ENCODE measurements at places on chromosomes 1 and 21.

DNA sequence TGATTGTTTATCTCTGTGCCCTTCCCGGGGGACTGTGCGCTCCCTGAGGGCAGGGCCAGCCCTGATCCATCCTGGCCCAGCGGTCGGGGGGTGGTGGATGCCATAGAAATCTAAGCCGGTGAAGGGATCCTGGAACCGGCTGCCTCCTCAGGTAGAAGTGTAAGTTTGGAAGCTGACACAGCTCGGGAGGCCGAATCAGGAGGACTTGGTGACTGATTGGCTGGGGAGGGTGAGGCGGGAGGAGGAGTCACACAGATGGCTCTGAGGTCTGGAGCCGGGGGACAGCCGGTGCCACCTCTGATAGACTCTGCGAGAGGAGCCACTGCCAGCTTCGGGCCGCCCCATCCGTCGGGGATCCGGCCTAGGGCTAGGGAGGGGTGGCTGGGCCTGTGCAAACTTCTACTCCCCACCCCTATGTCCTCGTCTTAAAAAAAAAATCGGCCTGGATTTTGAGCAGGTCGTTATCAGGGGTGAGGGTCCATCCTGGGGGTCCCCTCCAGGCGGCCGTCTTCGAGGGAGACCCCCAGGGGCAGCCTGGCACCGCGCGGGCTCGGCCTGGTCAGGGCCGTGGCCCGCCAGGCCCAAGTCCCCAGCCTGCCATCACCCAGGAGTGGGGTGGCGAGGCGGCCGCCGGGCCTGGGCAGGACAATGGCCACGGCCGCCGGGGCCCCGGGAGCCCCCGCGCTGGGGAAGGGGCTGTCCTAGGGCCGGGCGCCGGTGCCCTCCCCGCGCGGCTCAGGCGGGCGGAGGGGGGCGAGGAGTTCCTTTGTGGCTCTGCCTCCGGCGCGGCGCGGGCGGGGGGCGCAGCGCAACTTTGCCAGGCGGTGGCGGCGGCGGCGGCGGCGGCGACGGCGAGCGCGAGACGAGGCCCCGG, 708 bp upstream of the ZNF362 start:
- DNase-seq = no peak

DNA sequence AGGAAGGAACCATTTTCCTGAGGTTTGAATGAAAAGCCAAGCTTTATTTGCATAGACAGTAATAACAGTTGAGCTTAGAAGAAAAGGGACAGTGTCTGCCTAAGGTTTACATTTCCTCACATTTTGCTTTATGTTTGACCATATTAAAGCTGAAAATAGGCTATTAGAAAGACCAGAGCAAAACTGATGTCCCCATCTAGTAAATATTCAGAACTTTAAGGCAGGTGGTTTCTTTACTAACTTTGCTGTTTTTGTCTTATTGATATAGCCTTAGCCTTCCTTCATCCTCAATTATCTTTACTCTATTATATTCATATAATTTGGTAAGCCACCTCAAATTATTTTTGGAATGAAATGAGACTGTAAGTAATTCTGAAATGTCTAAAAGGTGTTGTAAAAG, 53.6 kb upstream of the LAPTM5 start:
- no peak for DNase-seq

DNA sequence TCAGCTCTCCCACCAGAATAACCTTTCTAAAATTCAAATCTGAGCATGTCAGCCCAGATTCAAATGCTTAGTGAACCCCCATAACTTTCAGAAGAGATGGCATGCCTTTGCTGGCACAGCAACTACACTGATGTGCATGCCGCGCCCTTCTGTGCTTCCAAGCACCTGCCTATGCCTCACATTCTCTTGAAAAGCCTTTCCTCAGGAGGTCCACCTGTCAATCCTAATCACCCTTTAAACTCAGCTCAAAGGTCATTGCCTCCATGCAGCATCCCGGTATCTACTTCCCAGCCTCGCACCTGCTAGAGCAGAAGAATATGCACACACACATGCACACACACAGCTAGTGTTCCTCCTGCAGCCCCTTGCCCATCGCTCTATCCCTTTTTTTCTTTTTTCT, 5.2 kb upstream of the S100A2 start:
- no peak for DNase-seq

DNA sequence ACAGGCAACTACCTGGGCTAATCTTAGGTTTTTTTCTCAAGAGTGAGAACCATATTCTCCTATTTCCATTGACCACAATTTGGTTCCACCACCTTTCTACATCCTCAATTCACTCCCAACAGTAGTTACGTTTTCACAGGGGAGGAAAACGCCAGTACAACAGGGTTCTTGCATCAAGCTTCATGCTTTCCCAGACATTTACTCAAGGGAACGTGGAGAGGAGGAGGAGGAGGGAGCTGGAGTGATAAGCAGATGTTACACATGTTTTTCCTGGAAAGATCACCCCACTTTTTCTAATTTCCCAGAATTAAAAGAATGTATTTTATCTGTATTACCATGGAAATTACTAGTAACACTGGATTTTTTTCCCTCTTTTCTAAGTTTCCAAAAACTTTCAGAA, 58.3 kb downstream of the RGS5 start:
- DNase-seq = no peak

DNA sequence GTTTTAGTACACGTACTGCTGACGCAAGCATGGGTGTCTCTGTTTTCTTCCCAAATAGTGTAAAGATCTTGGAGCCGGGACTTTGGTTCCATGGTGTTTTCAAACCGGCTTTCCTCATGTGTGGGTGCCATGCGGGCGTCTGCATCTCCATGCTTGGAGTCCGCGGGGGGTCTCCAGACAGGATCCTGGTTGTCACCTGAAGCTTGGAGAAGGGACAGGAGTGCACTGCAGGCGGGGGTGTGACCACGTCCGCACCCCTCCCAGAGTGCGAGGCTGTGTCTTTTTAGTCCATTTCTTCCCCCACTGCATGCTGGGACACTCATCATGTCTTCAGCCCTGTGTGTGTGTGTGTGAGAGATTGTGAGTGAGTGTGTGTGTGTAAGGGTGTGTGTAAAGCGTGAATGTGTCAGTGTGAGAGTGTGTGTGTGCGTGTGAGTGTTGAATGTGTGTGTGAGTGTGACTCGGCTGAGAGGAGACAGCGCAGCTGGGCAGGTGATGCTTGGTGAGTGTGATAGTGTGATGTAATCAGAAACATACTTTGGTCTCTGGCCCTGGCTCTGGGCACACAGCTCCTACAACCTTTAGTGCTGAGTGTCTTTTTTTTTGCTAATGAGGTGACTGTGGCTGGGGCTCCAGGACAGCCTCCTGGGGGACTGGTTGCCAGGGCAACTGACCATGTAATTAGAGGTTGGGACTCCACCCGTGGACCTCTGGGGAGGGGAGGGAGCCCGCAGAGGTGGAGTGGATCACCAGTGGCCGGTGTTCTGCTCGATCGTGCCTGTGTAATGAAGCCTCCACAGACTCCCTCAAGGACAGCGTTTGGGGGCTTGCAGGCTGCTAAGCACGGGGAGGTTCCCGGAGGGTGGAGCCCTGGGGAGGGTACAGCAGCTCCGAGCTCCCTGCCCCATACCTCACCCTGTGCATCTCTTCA, 55.1 kb downstream of the AGPAT3 start:
- no peak for DNase-seq

All from NCI-H187 (cell line).